ENCODE measurements at places on chromosomes 13 and 19.

DNA sequence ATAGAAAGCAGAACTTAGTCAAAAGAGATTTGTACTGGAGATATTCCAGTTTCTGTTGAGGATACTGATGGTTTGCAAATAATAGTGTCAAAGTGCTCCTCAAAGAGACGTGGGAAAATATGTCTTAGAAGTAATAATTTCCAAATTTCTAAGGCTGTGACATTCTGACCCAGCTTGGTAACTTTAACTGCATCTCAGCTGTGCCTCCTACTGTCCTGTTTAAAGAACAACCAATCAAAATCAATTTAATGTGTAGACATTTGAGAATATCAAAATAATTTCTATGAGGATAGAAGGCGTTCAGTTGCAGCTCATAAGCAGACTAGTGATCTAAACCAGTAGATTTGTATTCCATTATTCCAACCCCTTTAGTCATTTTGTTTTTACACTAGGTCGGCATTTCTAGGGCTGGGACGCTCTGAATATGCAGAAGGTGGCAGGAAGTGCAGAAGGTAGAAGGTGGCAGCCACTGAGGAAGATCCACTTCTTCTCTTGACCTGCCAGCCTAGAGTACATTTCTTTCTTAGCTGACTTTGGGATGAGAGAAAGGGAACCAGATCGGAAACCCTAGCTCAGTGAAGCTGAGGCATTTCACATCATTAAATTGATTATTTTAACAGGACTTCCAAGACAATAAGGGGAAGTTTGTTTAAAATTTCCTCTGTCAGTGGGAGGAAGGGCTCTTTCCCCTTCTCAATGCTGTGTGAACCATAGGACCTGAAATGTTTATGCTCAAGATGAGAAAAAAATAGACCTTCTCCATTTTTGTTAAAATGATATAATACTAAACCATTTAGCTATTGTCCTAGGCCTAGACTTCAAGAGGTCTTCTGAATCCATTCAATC lies 67.5 kb downstream of the COL4A1 start:
- peaks cover 26% of the 10 kb centered on the region for H3K4me1 ChIP-seq
- peak overlapping the region; percentile 77 for H3K27ac ChIP-seq
- H3K36me3 ChIP-seq, result no peaks in the 10 kb centered on the region
- H3K4me3 ChIP-seq, result no peak overlapping the region
- H3K27me3 ChIP-seq, result no peaks in the 10 kb centered on the region

- no peak for DNase-seq
- H3K4me3 ChIP-seq, result no peak overlapping the region
- H3K27me3 ChIP-seq, result no peaks in the 10 kb centered on the region
- no peaks in the 10 kb centered on the region for H3K4me1 ChIP-seq
- no peak overlapping the region for H3K27ac ChIP-seq
Measured at GRCh38 chr19:16797876-16798275, 31.3 kb upstream of the SIN3B start.

DNA sequence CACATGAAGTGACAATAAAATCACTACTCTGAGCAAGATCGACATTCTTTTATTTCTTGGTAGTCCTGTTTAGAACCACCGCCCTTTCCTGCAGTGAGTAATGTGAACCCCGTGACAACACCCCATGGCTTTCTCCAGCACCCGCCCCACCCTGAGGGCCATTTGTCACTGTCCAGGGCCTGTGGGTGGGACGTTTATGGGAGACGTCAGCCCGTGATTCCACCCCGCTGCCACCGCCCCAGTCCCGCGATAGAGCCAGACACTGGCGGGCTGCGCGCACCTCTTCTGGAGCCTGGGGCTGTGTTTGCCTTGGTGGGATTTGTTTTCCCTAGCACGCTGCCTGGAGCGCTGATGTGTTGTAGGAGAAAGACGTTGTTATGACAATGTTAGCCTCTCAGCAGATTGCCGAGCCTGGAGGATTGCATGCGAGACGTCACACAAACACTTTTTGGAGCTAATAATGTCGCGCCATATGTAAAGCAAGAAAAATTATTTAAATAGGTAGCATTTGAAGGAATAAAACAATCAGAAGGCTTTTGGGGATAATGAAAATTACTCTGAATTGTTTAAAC lies 263.7 kb downstream of the TEX29 start:
- DNase-seq, result no peak
- peaks cover 11% of the 10 kb centered on the region for H3K4me1 ChIP-seq
- H3K4me3 ChIP-seq, result no peak overlapping the region
- H3K36me3 ChIP-seq, result no peaks in the 10 kb centered on the region
- no peaks in the 10 kb centered on the region for H3K27me3 ChIP-seq
- no peak overlapping the region for H3K27ac ChIP-seq

DNA sequence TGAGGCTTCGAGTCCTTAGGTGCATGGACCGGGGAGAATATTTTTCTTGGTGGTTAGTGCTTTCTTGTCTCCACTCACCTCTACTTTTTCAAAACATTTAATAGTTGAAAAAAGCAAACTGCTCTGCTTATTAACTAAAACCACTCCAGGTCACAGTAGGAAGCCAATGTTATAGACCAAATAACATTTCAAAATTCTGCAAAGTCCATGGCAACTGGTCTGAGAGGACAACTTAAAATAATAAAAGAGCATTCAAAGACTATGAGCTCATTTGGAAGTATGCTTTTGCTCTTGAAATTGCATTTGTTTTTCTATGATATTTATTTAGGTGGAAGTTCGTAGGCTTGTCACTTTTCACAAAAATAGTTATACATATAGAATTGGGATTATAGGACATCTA lies 483.0 kb downstream of the DCT start:
- H3K27me3 ChIP-seq, result no peaks in the 10 kb centered on the region
- no peak overlapping the region for H3K27ac ChIP-seq
- DNase-seq, result no peak
- H3K4me1 ChIP-seq, result no peaks in the 10 kb centered on the region
- H3K4me3 ChIP-seq, result no peak overlapping the region

GRCh38 chr19:17341845-17342244 lies 4.5 kb downstream of the GTPBP3 start:
- H3K36me3 ChIP-seq, result no peaks in the 10 kb centered on the region
- peaks cover 49% of the 10 kb centered on the region for H3K4me1 ChIP-seq
- no peak for DNase-seq
- no peaks in the 10 kb centered on the region for H3K27me3 ChIP-seq
- no peak overlapping the region for H3K27ac ChIP-seq

- H3K27me3 ChIP-seq, result no peaks in the 10 kb centered on the region
- no peaks in the 10 kb centered on the region for H3K36me3 ChIP-seq
- H3K4me3 ChIP-seq, result no peak overlapping the region
- DNase-seq, result no peak
Measured at GRCh38 chr13:66612983-66613382, 617.2 kb downstream of the PCDH9 start.

- no peak for DNase-seq
- no peaks in the 10 kb centered on the region for H3K36me3 ChIP-seq
- peaks cover 5% of the 10 kb centered on the region for H3K4me1 ChIP-seq
- no peak within 1 kb of the TSS for H3K27ac ChIP-seq
- H3K27me3 ChIP-seq, result no peaks in the 10 kb centered on the region
Measured at GRCh38 chr19:50833117-50833801, at the start of gene KLK15. KLK15 (minus strand) TSS chr19:50833574; CDS start chr19:50831492, 2,082 bp downstream.

DNA sequence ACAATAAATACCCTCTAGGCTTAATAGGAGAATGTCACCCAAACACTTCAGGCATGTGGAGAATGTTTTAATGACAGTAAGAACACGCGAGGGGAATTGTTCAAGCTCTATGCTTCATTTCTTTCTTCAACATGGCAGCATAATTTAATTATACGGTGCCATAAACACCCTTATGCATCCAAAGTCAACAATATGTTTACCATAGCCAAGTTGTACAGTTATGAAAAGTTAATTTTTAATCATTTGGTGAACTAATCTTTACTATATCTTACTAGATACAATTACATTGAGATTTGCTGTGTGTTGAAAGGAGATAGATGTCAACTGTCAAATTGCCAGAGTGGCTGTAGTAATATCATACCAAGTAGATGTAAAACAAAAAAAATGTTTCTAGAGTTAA lies 185.9 kb upstream of the NBEA start:
- H3K4me3 ChIP-seq, result no peak overlapping the region
- DNase-seq, result no peak
- H3K27me3 ChIP-seq, result no peaks in the 10 kb centered on the region

GRCh38 chr19:23542562-23542961 lies 144.4 kb downstream of the ZNF675 start:
- H3K4me3 ChIP-seq, result no peak overlapping the region
- H3K27ac ChIP-seq, result no peak overlapping the region
- no peaks in the 10 kb centered on the region for H3K36me3 ChIP-seq
- H3K27me3 ChIP-seq, result no peaks in the 10 kb centered on the region
- DNase-seq, result no peak

- peaks cover 4% of the 10 kb centered on the region for H3K4me1 ChIP-seq
- DNase-seq, result no peak
Measured at GRCh38 chr13:46683676-46684260, 113.2 kb downstream of the ESD start.

- no peaks in the 10 kb centered on the region for H3K36me3 ChIP-seq
- H3K4me3 ChIP-seq, result no peak overlapping the region
- peaks cover 78% of the 10 kb centered on the region for H3K4me1 ChIP-seq
Measured at GRCh38 chr13:97249093-97249795, 27.1 kb downstream of the MBNL2 start.

- H3K27ac ChIP-seq, result no peak overlapping the region
- H3K4me3 ChIP-seq, result no peak overlapping the region
- DNase-seq, result no peak
- no peaks in the 10 kb centered on the region for H3K4me1 ChIP-seq
- H3K36me3 ChIP-seq, result no peaks in the 10 kb centered on the region
Measured at GRCh38 chr19:15810335-15810734, 5.1 kb downstream of the OR10H1 start.

- H3K4me3 ChIP-seq, result no peak overlapping the region
- no peak for DNase-seq
- no peak overlapping the region for H3K27ac ChIP-seq
- no peaks in the 10 kb centered on the region for H3K4me1 ChIP-seq
Measured at GRCh38 chr19:20912973-20913372, 10.1 kb upstream of the ZNF85 start.

DNA sequence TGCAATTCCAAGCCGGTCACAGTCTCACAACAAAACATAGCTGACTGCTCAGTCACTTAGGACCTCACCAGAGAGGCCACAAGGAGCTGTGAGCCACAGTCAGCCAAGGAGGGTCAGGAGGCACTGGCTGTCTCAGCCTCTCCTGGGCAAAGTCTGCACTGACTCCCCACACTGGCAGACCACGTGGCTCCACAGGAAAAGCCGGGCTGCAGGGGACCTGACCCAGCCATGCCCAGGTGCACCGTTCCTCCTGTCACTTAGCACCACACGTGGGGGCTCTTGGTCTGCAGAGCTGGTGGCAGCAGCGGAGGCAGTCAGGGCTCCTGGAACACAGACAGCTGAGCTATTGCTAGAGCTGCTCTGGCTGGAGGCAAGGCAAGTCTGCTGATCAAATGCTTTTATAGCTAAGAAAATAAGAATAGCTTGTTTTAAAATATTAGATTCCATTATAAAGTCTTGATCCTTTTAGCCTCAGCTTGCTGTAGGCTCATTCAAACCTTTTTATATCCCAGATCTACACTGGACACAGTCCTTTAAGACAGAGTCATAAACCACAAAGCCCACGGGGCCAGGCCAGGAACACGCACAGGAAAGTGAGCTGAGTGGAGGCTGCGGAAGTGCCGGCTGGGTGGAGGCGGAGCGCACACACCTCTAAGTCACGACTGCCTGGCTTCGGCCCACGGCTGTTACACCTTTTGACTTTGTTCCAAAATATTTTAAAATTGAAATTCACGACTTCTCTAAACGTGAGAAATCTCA lies 744.1 kb downstream of the UQCRFS1 start:
- no peak for DNase-seq
- no peak overlapping the region for H3K27ac ChIP-seq
- no peaks in the 10 kb centered on the region for H3K27me3 ChIP-seq
- no peaks in the 10 kb centered on the region for H3K36me3 ChIP-seq

DNA sequence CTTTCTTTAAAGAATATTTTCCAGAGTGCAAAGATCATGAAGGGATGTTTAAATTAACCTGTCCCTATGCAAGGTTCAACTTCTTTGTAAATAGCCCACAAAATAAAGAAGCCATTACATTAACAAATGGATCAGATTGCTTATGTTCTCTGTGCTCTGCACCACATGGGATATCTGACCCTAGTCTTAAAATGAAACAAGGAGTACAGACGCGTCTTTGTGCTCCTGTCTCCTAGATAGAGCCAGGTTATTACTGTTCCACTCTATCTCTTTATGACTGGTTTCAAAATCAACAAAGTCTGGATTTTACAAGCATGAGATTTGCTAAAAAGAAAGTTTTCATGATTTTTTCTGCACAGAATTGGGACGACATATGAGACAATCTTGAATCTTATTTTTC lies 339.4 kb downstream of the KLF12 start:
- no peak for DNase-seq
- H3K27ac ChIP-seq, result no peak overlapping the region
- no peaks in the 10 kb centered on the region for H3K36me3 ChIP-seq
- H3K4me3 ChIP-seq, result no peak overlapping the region
- H3K27me3 ChIP-seq, result no peaks in the 10 kb centered on the region
- H3K4me1 ChIP-seq, result no peaks in the 10 kb centered on the region

GRCh38 chr19:50341091-50341564 lies 12.0 kb upstream of the KCNC3 start:
- no peak overlapping the region for H3K4me3 ChIP-seq
- no peak overlapping the region for H3K27ac ChIP-seq
- no peaks in the 10 kb centered on the region for H3K27me3 ChIP-seq
- H3K36me3 ChIP-seq, result no peaks in the 10 kb centered on the region

DNA sequence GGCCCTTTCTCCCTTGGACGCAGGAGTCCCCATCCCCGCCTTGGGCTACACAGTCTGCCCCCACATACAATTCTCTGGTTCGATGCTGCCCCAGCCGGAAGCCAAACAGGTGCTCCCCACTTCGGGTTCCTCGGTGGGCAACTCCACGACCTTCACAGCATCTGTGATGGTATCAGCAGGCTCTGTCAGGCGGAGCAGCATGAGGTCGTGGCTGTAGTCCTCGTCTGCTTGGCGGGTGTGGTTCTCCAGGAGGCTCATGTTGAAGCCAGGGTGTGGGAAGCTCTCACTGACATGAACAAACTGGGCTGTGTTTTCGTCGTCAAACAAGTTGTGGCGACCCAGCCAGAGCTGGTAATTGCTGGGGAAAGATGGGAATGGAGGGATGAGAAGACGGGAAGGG lies 3.5 kb downstream of the KLK1 start:
- no peak overlapping the region for H3K4me3 ChIP-seq
- H3K27ac ChIP-seq, result no peak overlapping the region
- H3K27me3 ChIP-seq, result peaks cover 99% of the 10 kb centered on the region
- DNase-seq, result no peak
- H3K36me3 ChIP-seq, result no peaks in the 10 kb centered on the region

DNA sequence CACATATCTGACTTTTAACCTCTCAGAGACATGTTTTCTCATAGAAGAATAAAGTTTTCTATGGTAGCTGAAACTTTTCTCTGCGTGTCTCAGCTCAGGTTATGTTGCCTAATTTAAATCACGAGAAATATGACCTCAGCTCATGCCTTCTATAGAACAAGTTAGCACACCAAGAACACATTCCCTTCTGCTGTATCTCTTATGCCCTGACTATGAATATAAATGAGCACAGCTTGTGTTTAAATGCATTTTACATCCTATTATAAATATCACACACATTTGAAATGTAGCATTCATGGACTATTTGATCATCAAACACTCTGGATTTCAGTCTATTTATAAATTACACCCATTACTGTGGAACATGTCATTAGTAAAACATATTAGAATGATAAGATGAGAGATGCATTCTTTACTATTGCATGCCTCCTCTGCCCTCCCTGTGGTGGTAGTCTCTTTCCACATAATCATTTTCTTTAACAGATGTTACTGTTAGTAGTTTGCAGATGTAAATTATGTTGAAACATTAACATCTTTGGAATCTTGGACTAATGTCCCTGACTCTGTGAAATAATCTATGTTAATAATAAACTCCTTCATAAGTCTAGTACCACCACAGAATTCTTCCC lies 2044.9 kb upstream of the PCDH20 start:
- H3K4me1 ChIP-seq, result no peaks in the 10 kb centered on the region
- no peak overlapping the region for H3K4me3 ChIP-seq
- H3K27ac ChIP-seq, result no peak overlapping the region
- no peaks in the 10 kb centered on the region for H3K36me3 ChIP-seq
- no peak for DNase-seq

Data from esophagus squamous epithelium (tissue), 5 donors.